AG10803 (cell line): ENCODE measurements at places on chromosomes 12 and 14.

DNA sequence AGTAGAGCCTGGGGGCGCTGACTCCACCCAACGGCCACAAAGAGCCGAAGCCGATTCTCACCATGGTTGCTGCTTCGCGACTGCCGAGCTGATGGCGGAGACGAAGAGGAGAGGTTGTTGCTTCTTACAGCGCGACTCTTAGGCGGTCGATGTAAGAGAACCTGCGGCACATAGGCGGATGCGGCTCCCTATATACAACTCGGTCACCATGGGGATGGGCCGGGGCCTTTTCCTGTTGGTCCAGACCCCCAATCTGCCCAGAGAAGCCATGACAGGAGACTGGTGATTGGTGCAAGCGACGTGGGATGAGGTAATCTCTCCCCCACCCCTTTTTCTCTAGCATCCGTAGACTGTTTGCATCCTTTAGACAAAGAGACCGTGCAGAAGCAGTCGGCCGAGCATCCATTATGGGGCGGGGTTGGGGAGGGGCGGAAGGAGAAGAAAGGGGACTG, at the start of gene TUBA1A:
TUBA1A (minus strand) TSS at position 165 of the 452 bp plus-strand sequence; CDS start at position 64, 101 bp downstream.
- DNase-seq: peak; percentile 99

DNA sequence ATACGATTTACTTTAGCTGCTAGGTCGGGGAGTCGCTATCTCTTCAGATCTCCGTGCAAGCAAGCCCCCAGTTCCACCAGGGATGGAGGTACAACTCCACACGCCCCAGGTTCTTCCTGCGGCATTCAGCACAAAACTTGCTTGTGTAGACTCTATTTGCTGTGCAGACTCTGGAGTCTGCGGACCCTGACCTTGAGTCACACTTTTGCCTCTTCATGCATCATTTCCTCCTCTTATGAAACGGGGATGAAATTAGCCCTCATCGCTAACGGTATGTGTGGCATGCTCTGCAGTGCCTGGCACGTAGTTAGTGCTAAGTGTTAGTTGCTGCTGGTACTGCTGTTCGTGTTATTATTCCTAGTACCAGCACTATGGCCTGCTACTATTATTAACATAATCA, 84.4 kb downstream of the TMEM132D start:
- DNase-seq: no peak

DNA sequence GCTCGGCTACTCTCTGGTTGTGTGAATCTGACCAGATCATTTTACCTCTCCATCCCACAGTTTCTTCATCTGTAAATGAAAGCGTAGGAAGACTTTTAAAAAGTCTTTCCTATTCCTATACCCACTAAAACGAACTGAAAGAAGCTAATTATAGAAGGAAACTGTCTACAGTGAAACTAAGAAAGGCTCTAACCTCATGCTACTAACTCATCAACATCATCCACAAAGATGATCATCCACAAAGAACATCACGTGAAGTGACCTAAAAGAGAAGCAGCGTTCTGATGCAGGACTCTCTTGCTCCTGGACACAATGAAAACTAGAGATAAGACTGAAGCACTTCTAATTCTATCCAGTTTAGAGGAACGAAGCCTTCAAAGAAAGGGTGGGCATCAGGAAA, 58.5 kb upstream of the OSBPL8 start:
- DNase-seq: no peak

- no peak for DNase-seq
Measured at GRCh38 chr14:61700104-61700886, 5.0 kb downstream of the HIF1A start.

DNA sequence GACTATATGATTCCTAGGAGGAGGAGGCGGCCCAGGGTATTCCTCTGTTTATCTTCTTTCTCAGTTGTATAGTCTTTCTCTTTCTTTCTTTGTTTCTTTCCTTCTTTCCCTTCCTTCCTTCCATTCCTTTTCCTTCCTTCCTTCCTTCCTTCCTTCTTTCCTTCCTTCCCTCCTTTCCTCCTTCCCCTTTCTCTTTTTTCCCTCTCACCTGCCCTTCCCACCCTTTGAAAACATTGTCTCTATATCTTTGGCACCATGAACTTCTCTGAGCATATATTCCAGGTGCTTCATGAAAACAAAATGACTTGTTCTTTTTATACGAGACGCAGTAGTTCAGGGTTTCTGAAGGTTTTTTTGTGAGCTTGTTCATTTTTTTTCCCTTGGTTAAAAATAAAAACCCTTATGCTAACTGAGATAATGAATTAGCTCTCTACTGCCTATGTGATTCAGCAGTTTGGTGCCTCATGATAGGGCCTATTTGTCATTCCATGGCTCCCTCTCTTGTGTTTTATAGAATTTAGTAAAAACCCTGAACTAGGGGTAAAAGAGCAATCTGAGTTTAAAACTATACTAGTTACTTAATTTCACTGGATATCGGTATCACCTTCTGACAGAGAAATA, 3.2 kb upstream of the TESPA1 start:
- no peak for DNase-seq

DNA sequence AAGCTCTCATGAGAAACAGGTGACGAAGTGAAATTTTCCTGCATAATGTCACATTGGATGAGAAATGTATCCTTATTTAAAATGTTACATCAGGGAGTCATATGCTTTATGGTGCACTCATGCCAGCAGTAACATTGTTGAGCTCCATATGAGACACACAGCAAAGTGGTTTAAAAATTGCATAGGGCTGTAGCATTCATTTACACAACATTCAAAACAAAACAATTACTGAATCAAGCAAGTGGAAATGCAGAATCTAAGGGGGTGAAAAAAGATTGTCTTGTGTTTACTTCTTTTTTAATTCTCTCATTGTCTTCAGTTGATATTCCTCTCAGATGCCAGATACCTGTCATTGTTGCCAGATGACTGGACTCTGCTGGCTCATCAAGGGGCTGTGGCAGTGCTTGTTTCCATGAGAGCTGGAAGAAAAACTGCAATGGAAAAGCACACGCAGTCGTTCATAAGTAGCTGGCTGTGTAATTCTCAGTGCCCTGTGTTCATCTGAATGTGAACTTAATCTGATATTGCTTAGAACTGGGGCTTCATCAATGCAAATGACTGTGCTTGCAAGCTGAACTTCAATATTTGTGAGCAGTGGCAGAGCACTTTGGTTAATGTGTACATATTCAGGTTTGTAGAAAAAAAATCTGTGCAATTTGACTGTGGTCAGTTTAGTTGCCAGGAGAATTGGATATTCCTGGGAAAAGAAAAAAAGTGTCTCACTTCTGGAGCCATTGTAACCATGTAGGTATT, 305.6 kb downstream of the RAD51B start:
- peak; percentile 82 for DNase-seq

DNA sequence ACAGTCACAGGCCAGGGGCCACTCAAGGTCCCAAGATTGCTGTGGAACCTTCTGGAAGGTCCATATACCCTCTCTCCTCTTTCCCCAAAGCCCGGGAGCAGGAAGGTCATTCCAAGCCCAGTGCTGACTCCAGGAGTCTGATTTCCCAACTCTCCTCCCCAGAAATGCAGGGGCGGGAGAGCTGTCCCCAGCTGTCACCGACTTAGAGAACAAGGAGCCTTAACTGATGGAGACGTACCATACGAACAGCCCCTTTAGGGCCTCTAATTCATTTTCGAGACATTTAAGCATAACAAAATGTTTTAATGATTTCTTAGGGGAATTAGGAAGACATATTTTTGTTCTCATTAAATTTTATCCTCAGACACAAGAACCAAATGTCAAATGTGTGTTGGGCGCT, 99.2 kb downstream of the PHETA1 start:
- DNase-seq: no peak

GRCh38 chr14:28785096-28785952, 18.7 kb downstream of the FOXG1 start:
- peak; percentile 12 for DNase-seq

- DNase-seq: no peak
Measured at GRCh38 chr12:91311081-91311480, 128.5 kb upstream of the DCN start.

DNA sequence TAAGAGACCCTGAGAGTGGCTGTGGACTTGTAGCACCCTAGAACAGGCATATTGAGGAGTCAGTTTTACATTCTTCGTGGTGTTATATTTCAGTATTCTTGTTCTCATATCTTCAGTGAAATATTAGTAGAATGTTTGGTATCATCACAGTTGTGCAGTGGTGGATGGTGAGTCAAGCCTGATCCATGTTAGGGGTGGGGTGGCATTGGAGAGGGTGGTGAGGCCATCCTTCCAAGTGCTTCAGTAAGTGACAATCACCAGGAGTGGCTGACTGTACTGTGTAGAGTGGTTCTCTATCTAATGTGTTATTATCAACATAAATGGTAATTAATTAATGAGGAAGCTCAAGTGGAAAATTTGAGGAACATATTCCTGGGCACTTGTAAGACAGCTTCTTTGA, 197.7 kb upstream of the SLC16A7 start:
- no peak for DNase-seq

DNA sequence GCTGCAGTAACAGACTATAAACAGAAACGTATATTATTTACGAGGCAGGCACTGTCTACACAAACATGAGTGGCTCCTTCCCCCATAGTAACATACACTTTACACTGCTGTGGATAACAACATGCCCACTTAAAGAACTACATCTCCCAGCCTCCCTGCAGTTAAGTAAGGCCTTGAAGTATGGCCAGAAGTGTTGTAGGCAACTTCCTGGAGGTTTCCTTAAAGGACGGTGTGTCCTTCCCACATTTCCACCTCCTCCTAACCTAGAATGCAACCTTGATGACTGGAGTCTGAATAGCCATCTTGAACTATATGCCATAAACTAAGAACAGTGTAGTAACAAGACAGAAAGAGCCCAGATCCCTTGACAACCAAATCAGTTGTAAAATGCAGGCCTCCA, 20.3 kb downstream of the MED13L start:
- no peak for DNase-seq

- peak; percentile 25 for DNase-seq
Measured at GRCh38 chr12:2395354-2395977, 342.7 kb downstream of the CACNA1C start.

- peak; percentile 73 for DNase-seq
Measured at GRCh38 chr12:105822131-105823105, 316.3 kb downstream of the NUAK1 start.

DNA sequence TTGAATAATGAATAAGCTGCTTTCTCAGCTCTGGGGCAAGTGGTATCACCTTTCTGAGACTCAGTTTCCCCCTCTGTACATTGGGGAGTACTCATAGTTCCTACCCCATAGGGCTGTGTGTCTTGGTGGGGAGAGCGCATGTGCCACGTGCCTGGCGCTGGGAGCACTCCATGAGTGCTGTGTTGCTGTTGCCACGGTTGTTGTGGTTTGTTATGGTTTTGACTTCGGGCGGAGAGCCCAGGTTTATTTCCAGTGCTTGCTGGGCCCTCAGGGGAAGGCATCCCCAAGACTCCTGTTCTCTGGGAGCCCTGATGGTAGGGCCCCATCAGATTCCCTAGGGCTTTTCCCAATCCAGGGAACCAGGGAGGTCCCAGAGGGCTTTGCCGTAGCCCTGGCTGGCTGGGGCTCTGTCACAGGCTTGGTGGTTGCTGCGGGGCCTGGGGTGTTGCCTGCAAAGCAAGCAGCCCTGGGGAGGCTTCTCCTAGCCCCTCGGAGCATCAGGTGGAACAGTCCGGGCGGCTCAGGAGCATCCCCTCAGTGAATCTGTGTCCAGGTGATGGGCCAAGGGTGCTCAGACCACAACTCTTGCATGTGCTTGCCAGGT, 18.6 kb downstream of the SH2B3 start:
- DNase-seq: no peak

- DNase-seq: no peak
Measured at GRCh38 chr12:64568298-64568697, 42.0 kb upstream of the RASSF3 start.

GRCh38 chr12:113479590-113480335, 8.1 kb upstream of the LHX5 start:
- peak; percentile 8 for DNase-seq

DNA sequence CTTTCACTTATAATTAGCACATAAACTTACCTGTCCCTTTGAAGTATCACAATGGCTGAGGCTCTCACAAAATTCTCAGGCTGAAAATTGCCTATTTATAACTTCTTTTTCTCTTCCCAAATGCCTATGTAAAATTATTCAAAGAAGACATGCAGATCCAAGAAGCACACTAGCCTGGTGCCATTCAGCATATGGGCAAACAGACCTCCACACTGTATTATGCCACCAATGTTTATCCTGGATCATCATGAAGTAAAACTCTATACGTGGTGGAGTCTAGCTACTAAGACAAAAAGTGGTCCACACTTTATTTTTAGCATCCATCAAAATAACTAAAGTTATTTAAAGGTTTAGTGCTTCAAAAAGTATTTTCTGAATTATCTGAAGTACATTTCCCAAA, 15.8 kb downstream of the TC2N start:
- DNase-seq: no peak

- DNase-seq: peak; percentile 89
Measured at GRCh38 chr12:50016501-50017475, 8.5 kb downstream of the RACGAP1 start.

DNA sequence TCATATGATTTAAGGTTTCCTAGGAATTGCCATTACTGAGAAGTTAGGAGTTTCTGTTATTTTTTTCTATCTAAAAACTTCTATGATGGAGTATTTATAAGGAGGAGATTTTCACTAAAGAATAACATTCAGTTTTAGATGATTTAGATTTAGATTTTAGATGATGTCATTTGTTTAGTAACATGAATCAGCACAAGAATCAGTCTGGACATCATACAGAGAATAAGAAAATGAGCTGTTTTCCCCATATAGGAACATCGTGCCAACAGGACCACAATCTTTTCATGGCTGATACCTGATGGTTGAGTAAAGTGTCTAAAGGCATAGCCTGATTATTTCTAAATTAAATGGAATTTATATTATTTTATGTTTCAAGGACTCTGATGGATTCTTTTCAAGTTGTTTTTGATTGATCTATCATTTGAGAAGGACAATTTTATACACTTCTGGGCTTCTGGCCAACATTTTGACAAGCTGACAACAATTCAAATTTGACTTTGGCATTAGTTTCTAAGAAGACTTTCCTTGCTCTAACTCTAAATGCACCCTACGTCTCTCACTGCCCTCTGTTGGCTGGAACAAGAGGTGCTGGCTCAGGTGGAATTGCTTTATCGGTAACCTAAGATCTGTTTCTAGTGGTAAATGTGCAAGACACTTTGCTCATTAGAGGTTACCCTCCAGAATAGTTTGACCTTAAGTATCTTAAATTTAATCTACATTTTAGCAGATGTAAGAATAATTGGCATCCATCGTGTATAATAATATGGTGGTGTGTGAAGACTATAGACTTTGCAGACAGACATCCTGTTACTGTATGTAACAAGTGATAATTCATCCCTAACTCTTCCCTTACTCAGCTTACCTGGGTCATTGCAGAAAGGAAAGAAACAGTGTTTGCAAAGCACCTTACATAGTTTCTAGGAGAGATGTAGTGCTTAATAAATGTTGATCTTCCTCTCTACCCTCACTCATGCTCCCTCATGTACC, 42.8 kb upstream of the CPSF6 start:
- DNase-seq: peak; percentile 12
